ENCODE measurements at places on chromosomes 2 and 18.

GRCh38 chr2:8343031-8343430 is 338.8 kb upstream of the ID2 start:
- no peak for DNase-seq

GRCh38 chr2:220963930-220964329 is 608.2 kb downstream of the EPHA4 start:
- no peak for DNase-seq

DNA sequence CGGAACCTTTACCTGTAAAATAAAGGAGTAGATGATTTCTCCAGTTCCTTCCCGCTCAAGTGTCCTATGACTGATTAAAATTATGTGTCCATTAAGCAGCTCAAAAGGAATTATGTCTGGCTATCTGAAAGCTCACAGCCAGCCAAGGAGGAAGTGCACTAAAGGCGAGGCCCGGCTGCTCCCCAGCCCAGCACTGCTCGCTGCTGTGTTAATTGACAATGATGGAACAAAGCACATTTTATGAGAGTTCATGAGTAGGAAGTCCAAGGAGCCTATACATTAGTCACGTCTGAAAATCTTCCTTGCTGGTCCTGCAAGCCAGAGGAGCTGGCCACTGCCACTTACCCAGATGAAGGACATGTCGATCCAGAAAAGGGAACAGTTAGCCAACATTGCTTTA is 14.3 kb downstream of the TTC32 start:
- DNase-seq = no peak

DNA sequence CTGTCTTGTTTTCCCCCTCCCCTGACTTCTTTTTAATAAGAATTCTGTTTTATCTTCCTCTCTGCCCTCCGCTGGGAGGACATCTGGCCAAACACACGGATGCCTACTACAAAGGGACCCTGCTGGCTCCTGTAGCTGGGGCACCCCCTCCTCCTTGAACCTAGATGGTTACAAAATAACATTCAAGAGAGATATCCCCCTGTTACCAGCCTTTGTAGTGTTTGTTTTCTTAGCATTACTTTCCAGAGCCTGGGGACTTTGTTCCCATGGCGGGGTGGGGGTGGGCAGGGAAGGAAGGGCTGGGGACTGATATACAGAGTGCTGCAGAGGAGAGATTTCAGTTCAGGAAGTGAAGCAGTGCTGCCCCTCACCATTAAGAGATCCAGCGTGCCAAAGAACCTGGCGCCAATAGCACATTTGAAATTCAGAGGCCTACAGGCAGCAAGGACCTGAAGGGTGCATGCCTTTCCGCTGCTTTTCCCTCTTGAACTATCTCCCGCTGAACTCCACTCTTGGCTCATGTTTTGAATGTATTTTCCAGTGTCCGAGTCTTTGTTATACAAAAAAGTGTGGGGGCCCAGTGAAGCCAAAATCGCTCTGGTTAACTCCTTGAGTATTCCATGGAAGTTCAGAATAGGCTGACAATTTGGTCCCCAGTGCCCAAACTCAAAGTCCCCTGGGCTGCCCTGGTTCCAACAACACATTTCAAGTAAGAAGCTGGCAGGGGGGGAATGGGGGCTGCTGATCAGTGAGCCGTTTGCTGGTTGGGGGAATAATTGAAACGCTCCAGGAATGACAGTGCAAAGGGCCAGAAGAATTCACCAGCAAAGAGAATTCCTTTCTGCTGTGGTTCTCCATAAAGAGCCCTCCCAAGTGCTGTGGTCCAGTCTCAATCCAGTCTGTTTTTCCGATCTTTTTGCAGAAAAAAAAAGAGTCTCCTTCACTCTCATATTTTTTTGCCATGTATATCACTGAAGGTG is 94.8 kb upstream of the THOC1 start:
- no peak for DNase-seq

- DNase-seq = no peak
Observed at GRCh38 chr2:129922571-129923264, 56.7 kb upstream of the RAB6C start.

DNA sequence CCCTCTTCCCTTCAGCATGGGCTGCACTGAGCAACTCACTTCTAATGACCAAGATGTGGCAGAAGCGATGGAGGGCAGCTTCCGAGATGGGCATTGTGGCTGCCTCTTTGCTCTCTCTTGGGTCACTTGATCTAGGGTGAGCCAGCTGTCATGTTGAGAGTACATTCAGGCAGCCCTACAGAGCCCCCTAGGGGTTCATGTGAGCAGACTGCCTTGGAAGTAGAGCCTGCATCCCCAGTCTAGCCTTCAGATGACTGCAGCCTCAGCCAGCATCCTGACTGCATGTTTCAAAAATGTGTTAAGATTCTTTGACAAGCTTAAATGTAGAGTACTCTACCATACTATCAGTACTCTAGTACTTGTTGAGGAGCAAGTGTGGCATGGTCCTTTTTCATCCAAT is 143.9 kb downstream of the NCK2 start:
- no peak for DNase-seq

- DNase-seq = no peak
Observed at GRCh38 chr18:56986829-56987228, 160.1 kb upstream of the BOD1L2 start.

- no peak for DNase-seq
Observed at GRCh38 chr2:120441351-120441700, 95.4 kb downstream of the INHBB start.

GRCh38 chr18:74163019-74163660 is 14.8 kb downstream of the TIMM21 start:
- no peak for DNase-seq

GRCh38 chr18:24397131-24397693 is 412 bp downstream of the OSBPL1A start:
- DNase-seq = peak; percentile 19

DNA sequence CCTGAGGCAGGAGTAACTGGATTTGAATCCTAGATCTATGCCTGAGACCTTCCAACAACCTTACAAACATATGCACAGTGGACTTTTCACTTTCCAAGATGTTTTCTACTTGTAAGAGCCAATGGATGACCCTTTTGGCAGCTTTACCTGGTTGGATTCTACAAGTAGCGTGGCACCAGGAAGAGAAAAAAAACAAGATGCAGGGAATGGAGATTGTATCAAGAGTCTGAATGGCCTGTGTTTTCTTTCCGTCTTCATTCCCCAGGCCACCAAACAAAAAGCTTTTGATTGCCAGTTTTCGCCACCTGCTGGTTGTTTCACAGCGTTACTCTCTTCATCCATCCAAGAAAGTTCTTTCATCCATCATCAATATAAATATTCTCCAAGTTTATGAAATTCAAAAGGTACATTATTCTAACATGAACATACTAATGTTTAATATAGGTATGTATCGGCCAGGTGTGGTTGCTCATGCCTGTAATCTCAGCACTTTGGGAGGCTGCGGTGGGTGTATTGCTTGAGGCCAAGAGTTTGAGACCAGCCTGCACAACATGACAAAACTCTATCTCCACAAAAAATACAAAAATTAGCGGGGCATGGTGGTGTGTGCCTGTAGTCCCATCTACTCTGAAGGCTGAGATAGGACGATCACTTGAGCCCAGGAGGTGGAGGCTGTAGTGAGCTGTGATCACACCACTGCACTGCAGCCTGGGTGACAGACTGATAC is 3.5 kb upstream of the BCL2 start:
- no peak for DNase-seq

DNA sequence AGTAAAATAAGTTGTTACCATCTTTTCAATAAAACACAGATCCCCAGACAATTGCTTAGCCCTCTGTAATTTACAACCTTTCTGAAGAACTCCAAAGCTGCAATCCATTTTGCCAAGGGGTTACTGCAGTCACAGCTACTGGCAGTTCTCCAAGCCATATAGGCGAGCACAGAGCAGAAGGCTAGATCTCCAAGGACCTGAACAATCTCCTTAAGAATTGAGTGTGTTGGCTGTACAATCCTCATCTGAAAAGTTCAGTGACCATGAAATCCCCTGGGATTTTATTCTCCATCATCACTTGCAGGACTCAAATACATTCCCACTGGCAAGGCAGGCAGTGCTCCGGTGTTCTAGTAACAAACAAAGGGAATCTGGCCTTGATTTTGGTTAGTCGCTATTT is 103.9 kb upstream of the LRP1B start:
- DNase-seq = no peak

Data from BJ (cell line).